ENCODE measurements at places on chromosomes 4 and X. TPM values are rescaled to one million over a fixed set of nuclear protein-coding genes. Genes with fewer than 3 reads are reported as not detected.
A peak's percentile ranks its signal among the peaks of the same experiment; 100 is the strongest.

DNA sequence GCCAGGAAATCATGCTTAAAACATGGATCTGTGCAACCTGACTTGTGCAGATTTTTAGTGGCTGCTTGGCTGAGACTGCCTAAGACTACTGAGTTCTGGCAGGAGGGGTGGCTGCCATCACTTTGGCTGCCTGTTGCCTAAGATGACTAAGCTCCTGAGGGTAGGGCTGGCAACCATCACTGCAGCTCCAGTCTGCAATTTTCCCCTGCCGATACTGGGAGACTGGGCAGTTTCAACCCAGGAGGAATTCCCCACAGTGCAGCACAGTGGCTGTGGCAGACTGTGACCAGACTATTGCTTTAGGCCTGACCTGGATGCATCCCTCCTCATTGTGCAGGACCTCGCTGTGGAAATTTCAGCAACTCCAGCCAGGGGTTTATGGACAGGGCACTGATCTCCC, 544.9 kb downstream of the ANKRD50 start:
- no peak overlapping the region for H3K27ac ChIP-seq
- no peaks in the 10 kb centered on the region for H3K27me3 ChIP-seq
- no peaks in the 10 kb centered on the region for H3K36me3 ChIP-seq
- no peaks in the 10 kb centered on the region for H3K4me1 ChIP-seq

Gene AFM
- not detected for total RNA-seq

Gene XAGE1A
- not detected for total RNA-seq

- H3K4me3 ChIP-seq = peak overlapping the region; percentile 74
- no peaks in the 10 kb centered on the region for H3K36me3 ChIP-seq
- H3K4me1 ChIP-seq = no peaks in the 10 kb centered on the region
- H3K27me3 ChIP-seq = no peaks in the 10 kb centered on the region
- peak overlapping the region; percentile 98 for H3K27ac ChIP-seq
- no peak for DNase-seq
Measured at GRCh38 chrX:123962006-123962467, 531 bp downstream of the STAG2 start.

Gene KLB
- 2.0 TPM for total RNA-seq

Gene NEUROG2
- total RNA-seq = not detected

DNA sequence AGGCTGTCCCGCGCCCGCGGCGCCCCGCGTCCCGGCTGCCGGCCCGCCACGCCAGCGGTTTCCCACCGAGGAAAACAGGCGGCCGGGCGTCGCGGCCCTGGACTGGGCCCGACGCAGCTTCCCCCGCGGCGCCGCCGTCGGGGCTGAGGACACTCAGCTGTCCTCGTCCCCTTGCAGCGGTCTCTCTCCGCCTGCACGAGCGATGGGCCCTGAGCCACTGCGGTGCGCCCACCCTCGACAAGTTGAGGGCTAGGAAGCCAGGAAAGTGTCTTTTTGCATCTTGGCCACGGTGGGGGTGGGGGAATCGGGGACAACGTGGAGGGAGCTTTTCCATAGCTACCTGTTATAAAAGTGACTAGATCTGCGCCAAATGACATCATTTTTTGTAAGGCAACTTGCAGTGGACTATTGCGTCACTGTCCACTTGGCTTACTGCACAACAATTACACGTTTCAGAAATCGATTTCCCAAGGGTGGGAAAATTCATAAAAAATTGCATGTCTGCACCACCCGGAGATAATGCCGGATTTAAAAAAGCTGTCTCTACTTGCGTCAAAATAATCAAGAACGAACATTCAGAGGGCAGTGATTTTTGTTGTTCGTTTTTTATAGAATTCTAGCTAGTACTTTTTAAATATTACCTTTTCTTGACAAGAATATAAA, 1.1 kb downstream of the KLHL15 start:
- peak overlapping the region; percentile 72 for H3K4me3 ChIP-seq
- peak overlapping the region; percentile 99 for H3K27ac ChIP-seq
- H3K27me3 ChIP-seq = no peaks in the 10 kb centered on the region

Gene COL25A1
- total RNA-seq = 2.8 TPM

- no peak for DNase-seq
- no peak overlapping the region for H3K27ac ChIP-seq
- no peak overlapping the region for H3K4me3 ChIP-seq
Measured at GRCh38 chr4:149706942-149707341, 108.7 kb downstream of the IQCM start.

DNA sequence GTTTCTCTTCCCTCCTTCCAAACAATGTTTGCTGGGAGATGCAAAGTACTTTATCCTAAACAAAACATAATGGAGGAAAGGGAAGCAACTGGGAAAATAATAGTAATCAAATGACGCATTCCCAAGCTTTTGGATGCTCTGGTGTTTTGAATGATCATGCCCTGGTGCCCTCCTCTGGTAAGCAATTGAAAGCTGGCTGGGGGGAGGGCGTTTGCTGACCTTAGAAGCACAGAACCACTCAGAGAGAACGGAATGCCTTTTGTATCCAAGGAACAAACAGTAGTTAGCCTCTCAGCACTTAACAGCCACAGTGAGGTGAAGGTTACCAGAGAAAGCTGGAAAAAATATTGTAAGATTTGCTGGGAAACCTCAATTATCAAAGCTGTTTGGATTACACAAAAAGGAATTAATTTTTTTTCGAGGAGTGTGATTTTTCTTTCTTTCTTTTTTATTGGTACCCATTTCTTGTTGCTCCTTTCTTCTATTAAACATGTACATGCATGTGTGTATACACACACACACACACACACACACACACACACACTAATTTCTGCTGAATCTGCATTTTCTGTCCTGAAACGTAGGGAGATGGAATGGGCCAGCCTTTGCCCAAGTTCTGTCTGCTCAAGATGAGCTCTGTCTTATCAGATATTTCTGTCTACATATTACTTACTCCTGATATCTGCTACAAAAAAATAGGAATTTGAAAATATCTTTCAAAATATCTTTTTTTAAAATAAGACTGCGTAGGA, 155.8 kb upstream of the IGFBP7 start:
- no peak for DNase-seq
- H3K27me3 ChIP-seq = peaks cover 6% of the 10 kb centered on the region
- no peak overlapping the region for H3K27ac ChIP-seq
- H3K4me1 ChIP-seq = no peaks in the 10 kb centered on the region

GRCh38 chrX:1196436-1196835, 16.0 kb downstream of the CRLF2 start:
- H3K36me3 ChIP-seq = no peaks in the 10 kb centered on the region
- H3K27me3 ChIP-seq = no peaks in the 10 kb centered on the region
- H3K4me1 ChIP-seq = no peaks in the 10 kb centered on the region
- no peak overlapping the region for H3K27ac ChIP-seq

GRCh38 chr4:73661646-73662119, 41.4 kb upstream of the RASSF6 start:
- H3K4me1 ChIP-seq = no peaks in the 10 kb centered on the region
- no peak overlapping the region for H3K27ac ChIP-seq
- no peaks in the 10 kb centered on the region for H3K27me3 ChIP-seq
- no peak for DNase-seq

- H3K27ac ChIP-seq = no peak overlapping the region
- H3K4me1 ChIP-seq = no peaks in the 10 kb centered on the region
- no peaks in the 10 kb centered on the region for H3K27me3 ChIP-seq
- no peak overlapping the region for H3K4me3 ChIP-seq
- H3K36me3 ChIP-seq = no peaks in the 10 kb centered on the region
Measured at GRCh38 chr4:149202117-149202516, 613.5 kb downstream of the IQCM start.

All from breast epithelium (tissue), 4 donors.